ENCODE measurements at places on chromosomes 3 and 15. TPM values are rescaled to one million over a fixed set of nuclear protein-coding genes. Genes with fewer than 3 reads are reported as not detected.

Gene ATXN7
- total RNA-seq, result 47.0 TPM

Gene ACTC1
- 1.3 TPM for total RNA-seq

Gene POMGNT2
- 44.3 TPM for total RNA-seq

- peak; percentile 76 for DNase-seq
Observed at GRCh38 chr15:67178569-67179210, 75.8 kb downstream of the AAGAB start.

DNA sequence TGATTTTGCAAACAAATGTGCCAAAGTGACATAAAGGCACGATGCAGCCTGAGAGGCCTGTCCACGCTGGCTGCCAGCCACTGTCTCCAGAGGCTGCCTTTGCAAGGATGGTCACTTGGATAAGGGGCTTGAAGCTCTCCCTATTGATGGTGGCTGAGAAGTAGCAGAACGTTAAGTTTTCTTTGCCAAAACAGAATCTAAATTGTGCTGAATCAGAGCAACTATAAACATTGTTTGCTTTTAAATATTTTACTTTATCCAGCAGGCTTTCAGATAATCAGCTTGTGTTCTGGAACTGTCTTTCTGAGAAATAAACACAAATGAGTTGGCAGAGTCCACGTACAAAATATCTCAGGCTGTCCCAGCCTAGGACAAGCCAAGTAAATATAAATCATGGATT is 23.8 kb upstream of the CNBP start:
- no peak for DNase-seq

- DNase-seq, result no peak
Observed at GRCh38 chr15:87713475-87713879, 543.1 kb downstream of the NTRK3 start.

GRCh38 chr15:31333820-31334219 is 7.2 kb downstream of the KLF13 start:
- DNase-seq, result no peak

DNA sequence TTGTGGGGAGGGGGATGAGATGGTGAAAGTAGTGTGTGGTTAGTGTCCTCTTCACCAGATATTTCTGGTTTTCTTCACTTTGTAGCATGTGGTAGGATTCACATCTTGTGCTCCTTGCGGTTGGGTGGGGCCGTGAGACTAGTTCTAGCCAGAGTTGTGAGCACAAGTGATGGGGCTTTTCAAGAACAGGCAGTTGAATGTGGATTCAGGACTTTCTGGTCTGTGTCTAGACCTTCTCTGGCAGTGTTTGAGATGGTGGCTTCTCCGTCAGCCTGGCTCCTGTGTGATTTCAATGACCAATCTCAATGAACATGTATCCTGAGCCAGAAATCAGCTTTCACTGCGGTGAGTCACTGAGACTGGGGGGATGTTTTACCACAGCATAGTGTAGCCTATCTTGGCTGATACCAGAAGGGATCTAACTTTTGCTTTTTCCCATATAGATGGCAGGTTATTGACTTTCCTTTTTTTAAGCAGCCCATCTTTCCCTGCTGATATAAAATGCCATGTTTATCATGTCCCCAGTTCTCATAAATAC is 82.6 kb downstream of the RPLP1 start:
- no peak for DNase-seq

DNA sequence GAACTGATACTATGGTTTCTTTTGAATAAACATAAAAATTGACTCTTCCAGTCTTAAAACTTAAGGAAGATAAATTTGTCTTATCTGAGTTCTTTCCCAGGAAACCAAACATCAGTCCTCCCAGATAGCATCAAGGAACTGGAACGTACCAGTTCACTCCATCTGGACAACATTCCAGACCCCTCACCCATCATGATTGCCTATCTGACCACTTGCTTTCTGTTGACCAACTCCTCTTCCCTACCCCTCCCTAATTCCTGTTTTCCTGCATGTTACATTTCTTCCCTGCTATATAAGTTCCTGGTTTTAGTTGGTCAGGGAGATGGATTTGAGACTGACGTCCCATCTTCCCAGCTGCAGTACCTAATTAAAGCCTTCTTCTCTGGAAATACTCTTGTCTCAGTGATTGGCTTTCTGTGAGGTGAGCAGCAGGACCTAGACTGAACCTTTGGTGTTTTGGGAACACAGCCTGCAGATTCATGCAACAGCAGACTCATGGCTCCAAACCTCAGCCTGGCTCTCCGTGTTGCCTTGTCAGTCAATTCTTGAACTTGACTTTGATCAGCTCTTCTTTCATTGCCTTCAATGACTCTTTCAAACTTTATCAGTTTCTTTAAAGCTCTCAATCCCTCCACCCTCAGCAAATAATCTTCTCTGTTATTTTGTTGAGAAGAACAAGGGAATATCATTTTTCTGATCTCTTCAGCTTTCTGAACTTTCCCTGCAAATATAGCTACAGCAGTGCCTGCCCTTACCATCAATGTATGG is 123.6 kb downstream of the RPL22L1 start:
- DNase-seq, result no peak

GRCh38 chr15:70192041-70192440 is 94.3 kb upstream of the TLE3 start:
- no peak for DNase-seq

DNA sequence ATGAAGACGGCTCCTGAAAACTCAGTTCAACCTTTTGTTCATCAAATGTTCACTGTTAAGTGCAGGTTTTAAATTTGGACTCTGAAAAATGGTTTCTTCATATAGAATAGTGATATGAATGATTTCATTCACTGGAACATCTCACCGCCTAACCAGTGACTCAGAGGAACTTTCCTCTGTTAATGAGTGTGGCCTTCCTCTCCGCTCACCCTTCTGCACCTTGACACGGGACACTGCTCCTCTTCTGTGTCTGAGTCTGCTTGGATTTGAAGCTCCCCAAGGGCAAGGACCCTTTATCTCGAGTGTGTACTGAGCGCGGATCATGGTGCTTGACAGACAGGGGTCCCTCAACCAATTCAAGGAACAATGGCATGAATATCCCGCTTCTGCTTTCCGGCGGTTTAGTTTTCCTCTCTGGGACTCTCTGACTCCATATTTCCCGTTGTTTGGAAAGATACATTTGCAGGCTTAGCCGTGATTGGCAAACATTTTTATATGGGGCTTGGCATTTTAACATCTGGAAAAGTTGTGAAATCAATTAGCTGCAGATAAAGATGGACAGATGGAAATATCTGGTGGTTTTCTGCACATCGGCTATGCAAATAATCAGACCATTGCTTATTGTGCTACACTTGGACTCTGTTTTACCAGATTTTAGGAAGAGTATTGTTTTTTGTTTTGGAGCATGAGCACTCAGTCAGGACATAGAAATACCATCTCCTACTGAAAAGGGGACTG is 20.9 kb downstream of the KBTBD8 start:
- no peak for DNase-seq
